B cell (primary cell): ENCODE measurements at places on chromosomes 12 and 14. TPM values are rescaled to one million over a fixed set of nuclear protein-coding genes. Genes with fewer than 3 reads are reported as not detected.

The NTN4 gene
- not detected in 2 replicates for polyA plus RNA-seq

The TRHDE gene
- not detected in 2 replicates for polyA plus RNA-seq

DNA sequence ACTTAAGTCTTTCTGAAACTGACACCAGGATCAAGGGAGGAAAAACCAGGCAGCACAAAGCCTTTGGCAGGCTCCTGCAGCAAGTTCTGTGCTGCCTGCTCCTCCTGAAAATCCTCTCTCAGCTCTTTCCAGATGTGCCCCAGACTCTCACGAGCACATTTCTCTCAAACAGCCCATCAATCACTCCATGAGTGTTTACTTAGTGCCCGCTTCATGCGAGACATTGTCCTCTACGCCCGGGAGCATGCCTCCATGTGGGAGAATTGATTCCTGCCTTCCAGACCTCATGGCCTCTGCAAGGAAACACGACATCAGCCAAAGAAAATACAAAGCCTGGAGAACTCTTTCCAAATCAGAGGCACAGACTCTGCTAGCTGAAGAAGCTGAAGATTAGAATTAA is 46.5 kb upstream of the TSPAN11 start:
- no peak for DNase-seq

DNA sequence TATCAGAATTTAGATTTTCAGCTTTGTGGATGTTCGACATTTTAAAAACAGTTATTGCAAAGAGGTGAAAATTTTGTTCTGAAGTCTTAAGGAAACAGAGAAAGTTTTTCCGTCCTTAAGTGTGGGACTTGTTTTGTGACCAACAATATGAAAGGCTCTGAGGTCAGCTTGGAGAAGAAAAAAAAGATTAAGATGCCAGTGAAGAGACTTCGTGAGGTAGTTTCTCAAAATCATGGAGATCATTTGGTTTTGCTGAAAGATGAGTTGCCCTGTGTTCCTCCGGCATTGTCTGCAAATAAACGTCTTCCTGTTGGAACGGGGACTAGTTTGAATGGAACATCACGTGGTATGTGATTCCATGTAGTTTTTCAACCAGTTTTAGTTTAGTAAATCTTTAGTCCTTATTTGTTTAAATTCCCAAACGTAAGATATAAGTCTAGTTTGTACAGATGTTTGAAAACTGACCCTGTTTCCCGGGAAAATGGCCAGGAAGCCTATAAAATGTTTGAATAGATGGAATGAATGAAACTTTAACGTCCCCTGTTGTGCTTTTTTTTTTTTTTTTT is 682 bp downstream of the KIAA0586 start:
- DNase-seq, result no peak

The KRT5 gene
- polyA plus RNA-seq, result 0.19 TPM in 1 of 2 replicates, not detected in the other

The CCDC60 gene
- not detected in 2 replicates for polyA plus RNA-seq

DNA sequence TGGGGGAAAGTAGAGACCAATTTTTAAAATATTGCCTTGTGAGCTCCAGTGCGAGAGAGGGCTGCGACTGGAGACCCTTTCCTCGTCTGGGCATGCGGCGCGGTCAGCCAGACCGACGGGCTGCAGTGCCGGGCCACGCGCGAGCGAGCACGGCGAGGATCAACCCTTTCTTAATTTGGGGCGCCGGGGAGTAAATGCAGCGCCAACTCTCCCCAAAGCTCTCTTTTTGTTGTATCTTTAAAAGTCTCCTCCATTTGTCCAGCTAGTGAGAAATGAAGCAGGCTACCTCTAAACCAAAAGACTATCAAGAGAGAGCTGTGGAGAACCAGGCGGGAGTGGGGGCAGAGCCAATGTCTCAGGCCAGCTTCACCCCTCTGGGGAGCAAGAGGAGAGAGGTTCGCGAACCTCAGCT is 1.4 kb downstream of the SIX1 start:
- DNase-seq, result no peak

The GALNT16 gene
- polyA plus RNA-seq, result 0.09 and 0.12 TPM in 2 replicates

The OR6C4 gene
- not detected in 2 replicates for polyA plus RNA-seq

- DNase-seq, result no peak
These were observed 76.9 kb downstream of the RPS6KA5 start for GRCh38 chr14:90983560-90983959.

GRCh38 chr14:103436533-103436932 is 51.3 kb downstream of the MARK3 start:
- DNase-seq, result no peak

- no peak for DNase-seq
These were observed 66.3 kb upstream of the CFL2 start for GRCh38 chr14:34780646-34781045.

DNA sequence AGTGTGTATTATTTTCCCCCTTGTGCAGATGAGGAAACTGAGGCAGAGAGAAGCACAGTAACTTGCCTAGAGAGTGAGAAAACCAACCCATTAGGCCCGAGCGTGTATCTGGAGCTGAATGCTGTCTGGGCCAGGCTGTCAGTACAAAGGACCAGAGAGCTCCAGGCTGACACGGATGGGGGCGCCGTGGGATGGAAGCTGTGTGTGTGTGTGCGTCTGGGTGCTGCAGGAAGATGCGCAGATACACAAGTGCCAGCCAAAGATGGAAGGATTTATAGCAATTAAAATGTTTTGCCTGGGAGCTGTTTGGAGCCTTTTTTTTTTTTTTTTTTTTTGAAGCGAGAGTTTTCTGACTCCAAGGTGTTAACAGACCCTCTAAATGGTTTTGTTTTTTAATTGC is 53.7 kb upstream of the GPATCH2L start:
- no peak for DNase-seq

The NUBPL gene
- polyA plus RNA-seq, result 1.9 and 2.6 TPM in 2 replicates

DNA sequence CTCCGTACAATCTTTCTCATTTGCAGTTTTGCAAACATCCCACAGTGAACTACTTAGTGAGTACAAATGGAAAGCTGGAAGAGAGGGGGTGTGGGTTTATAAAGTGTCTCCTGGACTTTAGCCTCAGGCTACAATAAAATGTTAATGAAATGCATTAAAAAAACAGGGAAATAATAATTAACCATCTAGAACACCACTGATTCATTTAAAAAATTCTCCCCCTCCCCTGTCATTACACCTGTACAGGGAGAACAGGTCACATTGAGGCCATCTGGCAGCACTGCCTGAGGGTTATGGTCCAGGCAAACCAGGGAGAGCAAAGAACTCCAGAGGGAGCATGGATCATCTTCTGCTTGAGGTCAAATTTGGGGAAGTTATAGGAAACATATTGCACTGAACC is 96.3 kb downstream of the TSPAN8 start:
- no peak for DNase-seq

DNA sequence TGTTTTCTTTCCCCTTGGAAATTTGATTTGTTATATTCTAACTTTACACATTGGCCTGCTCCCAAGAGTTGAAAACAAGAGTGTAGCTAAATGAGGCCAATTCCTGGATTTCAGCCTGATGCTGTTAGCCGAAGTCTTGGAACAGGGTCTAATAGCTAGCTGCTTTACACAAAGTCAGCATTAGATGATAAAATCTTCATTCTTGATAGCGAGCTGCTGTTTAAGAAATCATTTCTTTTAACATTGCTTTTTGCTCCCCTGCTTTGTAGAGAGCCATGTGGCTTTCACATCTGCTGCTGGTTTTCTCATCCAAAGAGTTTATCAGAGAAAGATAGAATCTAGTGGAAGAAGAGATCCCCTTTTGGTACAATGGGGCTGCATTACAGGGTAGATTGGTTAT is 22.3 kb downstream of the FBXW8 start:
- no peak for DNase-seq

DNA sequence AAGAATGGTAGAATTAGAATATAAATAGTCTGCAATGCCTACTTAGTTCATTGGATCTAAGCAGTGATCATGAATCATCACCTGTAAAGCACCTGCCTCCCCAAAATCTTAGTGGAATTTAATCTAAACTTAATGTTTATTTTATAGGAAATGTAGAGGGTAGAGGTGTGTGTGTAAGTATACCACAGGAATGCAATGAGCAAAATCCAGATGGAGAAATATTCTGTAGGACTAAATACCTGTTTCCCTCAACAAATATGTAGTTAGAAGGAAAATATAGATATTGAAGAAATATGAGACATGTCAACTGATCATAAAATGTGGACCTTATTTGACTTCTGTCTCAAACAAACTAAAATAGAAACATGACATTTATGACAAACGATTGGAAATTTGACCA is 839.2 kb upstream of the FBXO33 start:
- no peak for DNase-seq

DNA sequence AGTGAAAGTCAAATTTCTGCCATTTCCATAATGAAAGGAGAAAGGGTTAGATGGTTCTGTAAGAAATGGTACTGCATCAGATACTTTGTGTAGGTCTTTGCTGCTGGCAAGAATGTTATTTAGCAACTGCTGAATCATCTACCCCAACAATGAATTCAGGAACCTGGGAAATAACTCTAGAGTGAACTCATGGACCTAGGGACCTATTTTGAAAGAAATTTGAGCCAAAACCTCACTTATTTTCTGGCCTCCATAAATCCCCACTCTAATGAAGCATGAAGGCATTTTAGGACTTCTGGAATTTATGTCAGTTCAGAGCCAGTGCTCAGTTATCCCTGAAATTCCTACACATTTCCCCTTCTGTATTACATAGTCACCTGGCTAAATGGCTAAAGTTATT is 50.9 kb upstream of the CPNE8 start:
- no peak for DNase-seq

GRCh38 chr14:76256545-76256944 is 104.8 kb downstream of the GPATCH2L start:
- no peak for DNase-seq

DNA sequence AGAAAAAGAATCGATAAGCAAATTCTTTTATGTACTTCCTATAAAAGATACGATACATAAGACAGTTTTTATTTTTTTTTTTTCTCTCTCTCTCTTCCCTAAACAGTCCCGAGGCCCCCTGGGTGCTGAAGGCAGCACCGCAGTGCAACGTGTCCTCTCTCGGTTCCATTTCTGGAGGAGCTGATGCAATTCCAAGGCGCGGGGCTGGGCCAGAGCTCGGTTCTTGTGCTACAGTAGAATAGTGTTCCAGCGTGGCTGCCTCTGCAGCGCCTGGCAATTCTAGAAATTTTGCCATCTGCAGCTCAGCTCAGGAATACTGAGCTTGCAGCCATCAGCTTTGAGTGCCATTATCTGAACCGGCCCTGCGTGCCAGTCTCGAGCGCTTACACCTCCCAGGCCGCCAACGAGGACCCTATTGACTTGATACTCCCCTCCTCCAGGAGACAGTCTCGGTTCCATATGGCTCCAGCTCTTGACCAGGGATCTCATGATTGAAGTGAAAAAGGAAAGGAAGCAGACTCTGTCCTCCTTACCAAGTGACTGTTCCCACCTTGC is 630 bp downstream of the ALDH1L2 start:
- peak; percentile 29 for DNase-seq

DNA sequence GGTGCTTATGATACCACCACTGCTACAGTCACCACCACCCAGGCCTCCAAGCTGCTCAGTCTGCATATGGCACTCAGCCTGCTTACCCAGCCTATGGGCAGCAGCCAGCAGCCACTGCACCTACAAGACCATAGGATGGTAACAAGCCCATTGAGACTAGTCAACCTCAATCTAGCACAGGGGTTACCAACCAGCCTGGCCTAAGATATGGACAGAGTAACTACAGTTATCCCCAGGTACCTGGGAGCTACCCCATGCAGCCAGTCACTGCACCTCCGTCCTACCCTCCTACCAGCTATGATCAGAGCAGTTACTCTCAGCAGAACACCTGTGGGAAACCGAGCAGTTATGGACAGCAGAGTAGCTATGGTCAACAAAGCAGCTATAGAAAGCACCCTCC is 55.1 kb downstream of the BRMS1L start:
- DNase-seq, result no peak

GRCh38 chr12:42508913-42509460 is 80.6 kb downstream of the PRICKLE1 start:
- no peak for DNase-seq

DNA sequence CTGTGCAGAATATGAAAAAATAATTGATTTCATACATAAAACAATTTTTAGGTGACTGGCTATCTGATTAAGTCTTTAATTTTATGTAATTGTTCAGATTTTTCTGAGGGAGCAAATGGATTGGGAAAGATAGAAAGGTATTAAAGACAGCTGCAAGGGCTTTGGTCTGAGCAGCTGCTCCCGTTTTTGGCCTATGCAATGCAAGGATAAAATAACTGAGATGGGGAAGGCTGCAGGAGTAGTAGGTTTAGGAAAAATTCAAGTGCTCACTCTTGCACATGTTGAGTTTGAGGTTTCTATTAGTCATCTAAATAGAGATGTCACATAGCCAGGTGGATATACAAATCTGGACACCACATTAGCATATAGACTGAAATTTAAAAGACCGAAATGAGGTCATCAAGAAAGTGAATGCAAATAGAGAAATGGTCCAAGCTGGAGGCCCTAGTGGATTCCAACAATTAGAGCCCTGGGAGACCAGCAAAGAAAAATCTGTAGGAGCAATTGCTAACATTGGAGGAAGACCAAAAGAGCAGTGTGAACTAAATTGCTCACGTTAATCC is 144.0 kb downstream of the PPFIA2 start:
- DNase-seq, result no peak

GRCh38 chr12:26749781-26750180 is 83.2 kb downstream of the ITPR2 start:
- DNase-seq, result no peak

The GPRC5A gene
- polyA plus RNA-seq, result 0.01 TPM in 1 of 2 replicates, not detected in the other

GRCh38 chr12:3632754-3633153 is 120.2 kb downstream of the CRACR2A start:
- no peak for DNase-seq

DNA sequence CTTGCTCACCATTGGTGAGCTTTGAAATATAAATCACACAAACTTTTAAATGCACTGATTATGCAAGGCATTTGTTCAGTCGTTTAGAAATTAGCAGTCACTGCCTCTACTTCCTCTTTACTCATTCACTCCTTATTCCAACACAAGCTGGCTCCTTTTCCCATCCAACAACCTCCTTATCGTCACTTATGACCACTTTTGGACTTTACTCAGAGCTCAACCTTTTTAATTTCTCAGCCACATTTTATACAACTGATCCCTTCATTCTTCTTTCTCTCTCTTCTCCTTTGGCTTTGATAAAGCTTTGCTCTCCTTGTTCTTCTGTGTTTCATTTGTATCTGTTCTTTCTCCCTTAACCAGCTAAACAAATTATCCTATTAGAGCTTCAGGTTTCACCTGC is 126.4 kb upstream of the PLEKHA5 start:
- no peak for DNase-seq

The SLC6A15 gene
- polyA plus RNA-seq, result not detected in 2 replicates

The ADCY4 gene
- polyA plus RNA-seq, result 2.3 and 3.4 TPM in 2 replicates
